ENCODE measurements at places on chromosomes 16 and 17. TPM values are rescaled to one million over a fixed set of nuclear protein-coding genes. Genes with fewer than 3 reads are reported as not detected.

DNA sequence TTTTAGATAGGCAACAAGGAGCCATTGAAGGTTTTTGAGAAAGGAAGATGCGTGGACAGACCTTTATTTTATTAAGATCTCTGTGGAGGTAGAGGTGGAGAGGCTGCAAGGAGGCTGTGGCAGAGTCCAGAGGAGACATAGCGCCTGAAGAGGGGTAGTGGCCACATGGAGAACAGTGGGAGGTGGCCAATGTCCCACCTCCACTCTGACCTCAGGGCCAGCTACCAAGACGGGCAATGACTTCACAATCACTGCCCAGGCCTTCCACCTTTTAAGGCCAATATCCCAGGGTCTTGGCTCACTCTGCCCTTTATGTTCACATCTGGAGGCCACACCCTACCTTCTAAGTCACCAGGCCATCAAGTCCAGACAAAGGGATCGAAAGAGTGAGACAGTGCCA lies at the start of gene C16orf78:
Gene C16orf78, plus strand, starts transcription at position 301 of the 400 bp plus-strand sequence. CDS start 136 bp downstream, outside the sequence.
- no peaks in the 10 kb centered on the region for H3K4me1 ChIP-seq
- H3K36me3 ChIP-seq, result peaks cover 6% of the 10 kb centered on the region
- no peak for DNase-seq
- no peak within 1 kb of the TSS for H3K4me3 ChIP-seq

DNA sequence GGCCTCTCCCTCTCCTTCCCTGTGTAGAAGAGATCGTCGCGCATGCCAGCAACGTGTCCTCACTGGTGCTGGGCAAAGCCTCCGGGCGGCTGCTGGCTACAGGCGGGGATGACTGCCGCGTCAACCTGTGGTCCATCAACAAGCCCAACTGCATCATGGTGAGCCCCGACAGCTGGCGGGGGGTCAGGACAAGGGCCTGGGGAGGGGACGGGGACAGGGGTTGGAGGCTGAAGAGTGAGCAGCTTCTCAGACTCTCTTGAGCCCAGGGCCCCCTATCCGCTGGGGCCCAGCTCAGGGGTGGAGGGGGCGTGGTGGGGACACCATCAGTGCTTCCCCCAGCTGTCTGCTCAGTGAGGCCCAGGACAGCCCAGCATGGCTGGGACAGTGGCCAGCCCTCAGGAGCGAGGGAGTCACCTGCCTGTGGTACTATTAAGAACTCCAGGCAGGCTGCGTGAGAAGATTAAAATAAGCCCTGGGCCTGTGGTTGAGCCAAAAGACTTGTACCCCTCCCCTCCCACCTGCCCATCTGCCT lies 6.2 kb downstream of the KATNB1 start:
- no peak for DNase-seq
- peak overlapping the region; percentile 16 for H3K4me3 ChIP-seq
- no peaks in the 10 kb centered on the region for H3K36me3 ChIP-seq
- H3K27me3 ChIP-seq, result peaks cover 2% of the 10 kb centered on the region

Gene PRSS33
- total RNA-seq, result 0.39 TPM

- H3K4me1 ChIP-seq, result peaks cover 2% of the 10 kb centered on the region
- peaks cover 9% of the 10 kb centered on the region for H3K27me3 ChIP-seq
- no peak overlapping the region for H3K4me3 ChIP-seq
- H3K27ac ChIP-seq, result no peak overlapping the region
- peaks cover 17% of the 10 kb centered on the region for H3K36me3 ChIP-seq
Measured at GRCh38 chr17:3977387-3977786, 13.2 kb upstream of the ATP2A3 start.
